Glutamatergic neuron (in vitro differentiated cells): ENCODE measurements at places on chromosomes 7 and 10. TPM values are rescaled to one million over a fixed set of nuclear protein-coding genes. Genes with fewer than 3 reads are reported as not detected.

The DNAH11 gene
- total RNA-seq, result 0.22 TPM

The AKR1D1 gene
- total RNA-seq, result not detected

GRCh38 chr10:73261362-73261995 is 9.0 kb upstream of the MRPS16 start:
- DNase-seq, result no peak

- no peak for DNase-seq
Observed at GRCh38 chr10:85602306-85602705, 764.3 kb downstream of the GRID1 start.

GRCh38 chr10:59079386-59080226 is 96.8 kb upstream of the PHYHIPL start:
- no peak for DNase-seq

The RET gene
- total RNA-seq, result 34.7 TPM

- DNase-seq, result no peak
Observed at GRCh38 chr7:131722371-131722770, 165.9 kb upstream of the PODXL start.

The LGI1 gene
- total RNA-seq, result 174 TPM

The RAB19 gene
- not detected for total RNA-seq

The TMEM72 gene
- not detected for total RNA-seq

DNA sequence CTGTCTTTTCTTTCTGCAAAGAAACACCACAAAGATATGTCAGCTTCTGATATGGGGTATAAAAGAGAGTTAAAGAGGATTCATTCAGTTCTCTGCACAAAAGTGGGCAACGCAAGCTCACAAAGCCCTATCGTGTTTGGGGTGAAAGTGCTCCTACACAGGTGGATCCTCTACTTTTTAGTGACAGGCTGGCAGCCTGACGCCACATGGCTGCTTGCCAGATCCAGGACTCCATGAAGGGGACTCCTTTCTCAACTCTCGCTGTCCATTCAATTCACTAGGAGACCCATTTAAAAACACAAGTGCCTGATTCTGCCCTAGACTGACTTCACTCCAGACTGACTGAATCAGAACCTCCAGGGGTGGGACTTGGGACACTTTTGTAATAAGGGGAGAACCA is 8.0 kb downstream of the PARP12 start:
- no peak for DNase-seq

- no peak for DNase-seq
Observed at GRCh38 chr7:3453398-3453797, 152.3 kb downstream of the SDK1 start.
